Activated T-helper 1 cell treated with anti-CD3 and anti-CD28 coated beads, Interleukin-12 subunit alpha, Interleukin-12 subunit beta, Interleukin-2, Interleukin-4 antibody, amounts not matched to agents 30 ng/mL and 10 ng/mL and 1 ng/mL, durations not matched to agents 14 hours and 24 hours and 36 hours (primary cell): ENCODE measurements at places on chromosomes 16 and 17. TPM values are rescaled to one million over a fixed set of nuclear protein-coding genes. Genes with fewer than 3 reads are reported as not detected.
A peak's percentile ranks its signal among the peaks of the same experiment; 100 is the strongest.

Gene SECTM1
- total RNA-seq = 3.3 and 4.2 TPM in 2 replicates

DNA sequence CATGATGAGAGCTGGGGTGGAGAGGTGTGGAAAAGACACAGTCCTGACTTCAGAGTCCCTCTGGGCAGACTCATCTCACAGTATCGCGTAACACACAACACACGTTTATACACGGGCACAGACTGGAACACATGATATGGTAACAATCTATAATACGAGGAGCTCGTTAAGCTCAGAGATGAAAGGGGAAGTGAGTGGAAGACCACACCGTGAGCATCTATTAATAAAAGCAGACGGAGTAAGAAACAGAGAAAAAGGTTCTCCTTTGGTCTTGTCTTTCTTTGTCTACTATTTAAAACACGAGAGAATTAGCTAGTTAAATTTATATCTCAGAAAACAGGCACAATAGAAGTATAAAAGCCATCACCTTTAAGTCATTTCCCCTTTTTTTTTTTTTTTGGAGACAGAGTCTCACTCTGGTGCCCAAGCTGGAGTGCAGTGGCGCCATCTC is 13.5 kb downstream of the ANKRD11 start:
- H3K4me1 ChIP-seq = peaks cover 83% of the 10 kb centered on the region
- DNase-seq = no peak
- H3K4me3 ChIP-seq = peak overlapping the region; percentile 3
- peak overlapping the region; percentile 32 for H3K27ac ChIP-seq
- no peaks in the 10 kb centered on the region for H3K27me3 ChIP-seq

- no peak for DNase-seq
- no peak overlapping the region for H3K4me3 ChIP-seq
- no peaks in the 10 kb centered on the region for H3K27me3 ChIP-seq
- no peaks in the 10 kb centered on the region for H3K36me3 ChIP-seq
- no peaks in the 10 kb centered on the region for H3K4me1 ChIP-seq
- H3K27ac ChIP-seq = no peak overlapping the region
Measured at GRCh38 chr17:73267648-73268537, 6.2 kb upstream of the CPSF4L start.

Gene RPUSD1
- 49.4 and 49.9 TPM in 2 replicates for total RNA-seq
